ENCODE measurements at places on chromosomes 3 and 15.
A peak's percentile ranks its signal among the peaks of the same experiment; 100 is the strongest.

DNA sequence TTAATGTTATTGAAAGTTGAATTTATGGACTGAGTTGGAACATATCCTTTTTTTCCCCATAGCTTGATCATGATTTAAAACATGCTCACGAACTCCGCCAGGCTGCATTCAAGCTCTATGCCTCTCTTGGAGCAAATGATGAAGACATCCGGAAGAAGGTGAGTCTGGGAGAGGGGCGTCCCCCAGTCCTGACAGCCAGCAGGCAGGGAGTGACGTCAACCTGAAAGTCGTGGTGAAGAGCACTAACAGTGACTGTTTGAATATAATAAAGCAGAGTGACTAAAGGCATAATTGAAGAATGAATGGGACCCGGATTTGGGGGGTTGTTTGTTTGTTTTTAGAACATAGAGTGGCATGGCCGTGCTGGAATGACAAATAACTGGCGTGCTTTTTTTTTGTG is 57.9 kb downstream of the ARMC8 start:
- no peak overlapping the region for H3K4me3 ChIP-seq
- no peaks in the 10 kb centered on the region for H3K27me3 ChIP-seq
- no peak for DNase-seq
- H3K36me3 ChIP-seq: peaks cover 15% of the 10 kb centered on the region
- H3K27ac ChIP-seq: no peak overlapping the region
- no peaks in the 10 kb centered on the region for H3K4me1 ChIP-seq

DNA sequence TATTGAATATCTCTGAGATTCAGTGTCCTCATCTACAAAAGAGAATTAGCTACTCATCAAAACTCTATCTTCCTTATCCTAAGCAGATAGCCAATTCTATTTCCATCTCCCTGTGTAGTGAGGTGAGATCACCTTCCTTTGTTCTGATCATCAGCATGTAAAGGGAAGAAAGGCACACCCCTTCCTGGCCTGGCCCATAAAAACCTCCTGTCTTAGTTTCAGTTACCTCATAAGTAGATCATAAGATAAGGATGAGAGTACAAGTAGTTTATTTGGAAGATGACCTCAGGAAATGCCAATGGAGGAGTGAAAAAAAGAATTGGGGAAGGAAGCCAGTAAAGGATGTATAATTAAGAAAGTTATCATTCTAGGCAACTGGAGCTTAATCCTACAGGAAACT is 114.5 kb upstream of the GADL1 start:
- H3K4me3 ChIP-seq: no peak overlapping the region
- DNase-seq: no peak
- no peaks in the 10 kb centered on the region for H3K4me1 ChIP-seq
- H3K27ac ChIP-seq: no peak overlapping the region

DNA sequence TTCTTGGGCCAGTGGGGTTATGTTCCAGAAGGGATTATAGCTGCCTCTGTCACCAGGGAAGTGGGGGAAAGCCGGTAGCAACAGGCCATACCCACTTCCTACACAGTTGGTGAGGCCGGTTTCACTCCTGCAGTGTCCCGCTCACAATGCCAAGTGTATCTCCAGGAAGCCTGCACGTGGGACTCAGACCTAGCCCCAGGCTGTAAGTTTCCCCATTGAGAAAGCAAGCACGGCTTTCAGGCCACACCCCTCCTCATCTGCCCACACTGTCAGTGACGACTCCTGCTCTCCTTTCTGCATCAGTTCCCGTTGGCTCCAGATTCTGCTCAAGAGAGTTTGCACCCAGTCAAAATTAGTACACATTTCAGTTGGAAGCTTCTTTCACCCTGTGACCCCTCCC is 51.6 kb upstream of the CPOX start:
- H3K36me3 ChIP-seq: no peaks in the 10 kb centered on the region
- H3K4me3 ChIP-seq: no peak overlapping the region
- H3K27ac ChIP-seq: no peak overlapping the region

- DNase-seq: no peak
- no peaks in the 10 kb centered on the region for H3K27me3 ChIP-seq
- H3K27ac ChIP-seq: no peak overlapping the region
- H3K4me1 ChIP-seq: no peaks in the 10 kb centered on the region
Measured at GRCh38 chr3:114327665-114328064, 33.8 kb downstream of the TIGIT start.

- no peak overlapping the region for H3K4me3 ChIP-seq
- H3K27ac ChIP-seq: no peak overlapping the region
- H3K27me3 ChIP-seq: no peaks in the 10 kb centered on the region
- H3K36me3 ChIP-seq: no peaks in the 10 kb centered on the region
- no peaks in the 10 kb centered on the region for H3K4me1 ChIP-seq
Measured at GRCh38 chr3:177466074-177466473, 268.8 kb upstream of the TBL1XR1 start.

DNA sequence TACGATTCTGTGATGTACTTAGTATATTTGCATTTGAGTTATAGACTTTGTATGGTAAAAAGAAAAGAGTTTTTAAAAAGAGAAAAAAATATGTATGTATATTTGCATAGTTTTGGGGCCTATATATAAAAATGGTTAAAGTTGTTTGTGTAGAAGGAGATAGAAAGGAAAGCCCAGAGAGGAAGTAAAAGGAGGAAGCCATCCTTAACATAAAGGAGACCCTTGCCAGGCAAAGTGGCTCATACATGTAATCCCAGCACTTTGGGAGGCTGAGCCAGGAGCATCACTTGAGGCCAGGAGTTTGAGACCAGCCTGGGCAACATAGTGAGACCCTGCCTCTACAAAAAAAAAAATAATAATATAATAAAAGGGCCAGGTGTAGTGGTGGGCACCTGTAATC is 8.4 kb downstream of the SNAP23 start:
- peaks cover 4% of the 10 kb centered on the region for H3K4me1 ChIP-seq
- no peak overlapping the region for H3K4me3 ChIP-seq
- H3K36me3 ChIP-seq: peaks cover 5% of the 10 kb centered on the region
- H3K27ac ChIP-seq: no peak overlapping the region

- H3K36me3 ChIP-seq: no peaks in the 10 kb centered on the region
- H3K4me3 ChIP-seq: no peak overlapping the region
- DNase-seq: no peak
Measured at GRCh38 chr15:100521907-100522306, 6.8 kb downstream of the CERS3 start.

GRCh38 chr3:96813134-96813819 is 1.1 kb upstream of the EPHA6 start:
- no peaks in the 10 kb centered on the region for H3K36me3 ChIP-seq
- no peak overlapping the region for H3K27ac ChIP-seq
- H3K4me1 ChIP-seq: no peaks in the 10 kb centered on the region
- H3K27me3 ChIP-seq: peaks cover 9% of the 10 kb centered on the region
- peak; percentile 90 for DNase-seq

GRCh38 chr3:122880624-122881023 is 85.8 kb downstream of the SLC49A4 start:
- H3K36me3 ChIP-seq: no peaks in the 10 kb centered on the region
- H3K4me1 ChIP-seq: no peaks in the 10 kb centered on the region
- no peak overlapping the region for H3K4me3 ChIP-seq

GRCh38 chr3:123870033-123870432 is 14.1 kb downstream of the MYLK start:
- H3K27me3 ChIP-seq: no peaks in the 10 kb centered on the region
- DNase-seq: no peak
- H3K27ac ChIP-seq: no peak overlapping the region
- H3K36me3 ChIP-seq: no peaks in the 10 kb centered on the region
- no peak overlapping the region for H3K4me3 ChIP-seq

- H3K4me3 ChIP-seq: no peak overlapping the region
- no peaks in the 10 kb centered on the region for H3K27me3 ChIP-seq
- H3K4me1 ChIP-seq: no peaks in the 10 kb centered on the region
Measured at GRCh38 chr3:25335356-25335755, 92.7 kb upstream of the RARB start.

GRCh38 chr15:64131547-64131946 is 20.0 kb upstream of the SNX22 start:
- no peak overlapping the region for H3K27ac ChIP-seq
- DNase-seq: no peak

DNA sequence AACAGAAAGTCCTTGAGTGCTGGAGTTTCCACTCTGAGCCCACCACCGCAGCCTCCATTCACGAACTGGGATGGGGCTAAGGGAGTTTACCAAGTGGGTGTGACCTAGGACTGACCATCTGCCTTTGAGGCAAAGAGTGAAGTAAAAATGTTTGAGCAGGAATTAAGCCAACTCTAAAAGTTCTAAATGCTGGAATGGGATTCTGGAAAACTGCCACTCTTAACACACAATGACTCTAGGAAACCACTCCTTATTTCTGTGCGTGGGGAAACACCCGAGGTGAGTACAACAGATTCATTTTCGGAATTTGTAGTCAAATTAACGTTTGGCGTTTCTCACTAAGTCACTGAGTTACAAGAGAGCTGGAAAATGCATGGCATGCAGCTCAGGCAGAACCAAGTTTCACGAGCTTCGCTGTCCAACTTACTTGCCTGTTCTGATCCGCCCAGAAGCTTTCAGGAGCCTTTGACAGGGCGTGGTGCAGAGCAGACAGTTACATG is 31.6 kb downstream of the ISL2 start:
- no peak overlapping the region for H3K4me3 ChIP-seq
- DNase-seq: no peak
- no peaks in the 10 kb centered on the region for H3K4me1 ChIP-seq
- no peaks in the 10 kb centered on the region for H3K36me3 ChIP-seq
- H3K27ac ChIP-seq: no peak overlapping the region

GRCh38 chr3:159280386-159281191 is 478.7 kb downstream of the MFSD1 start:
- no peaks in the 10 kb centered on the region for H3K27me3 ChIP-seq
- no peak overlapping the region for H3K27ac ChIP-seq
- H3K4me3 ChIP-seq: no peak overlapping the region
- H3K36me3 ChIP-seq: no peaks in the 10 kb centered on the region
- H3K4me1 ChIP-seq: no peaks in the 10 kb centered on the region

DNA sequence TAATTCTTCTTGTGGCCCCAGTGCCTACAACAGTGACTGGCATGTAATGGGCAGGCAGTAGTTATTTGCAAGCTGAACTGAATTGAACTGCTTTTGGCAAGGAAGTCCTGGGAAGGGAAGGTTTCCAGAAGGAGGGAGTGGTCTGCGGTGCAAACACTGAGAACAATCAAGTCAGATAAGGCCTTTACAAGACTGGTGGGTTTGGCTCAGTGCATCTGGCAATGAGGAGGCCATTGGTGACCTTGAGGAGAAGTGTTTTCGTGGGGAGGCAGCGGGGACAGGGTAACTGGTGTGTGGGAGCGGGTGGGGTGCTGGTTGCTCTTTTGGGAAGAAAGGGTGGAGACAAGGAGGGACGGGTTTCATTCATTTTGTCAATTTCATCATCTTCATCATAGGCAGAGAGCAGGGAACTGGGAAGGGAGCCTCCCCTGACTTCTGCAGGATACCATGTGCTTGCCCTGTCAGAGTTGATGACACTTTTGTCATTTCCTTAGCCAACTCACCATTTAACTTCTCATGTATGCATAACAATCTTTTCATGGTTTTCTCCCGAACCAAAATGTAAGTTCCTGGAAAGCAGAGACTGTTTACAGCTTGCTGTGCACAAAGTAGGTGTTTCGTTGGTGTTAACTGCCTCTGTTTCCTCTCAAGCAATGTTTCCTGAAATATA is 8.4 kb upstream of the EHD4 start:
- no peaks in the 10 kb centered on the region for H3K36me3 ChIP-seq
- no peak overlapping the region for H3K27ac ChIP-seq
- H3K27me3 ChIP-seq: no peaks in the 10 kb centered on the region
- DNase-seq: no peak
- H3K4me3 ChIP-seq: no peak overlapping the region

GRCh38 chr15:59420986-59421618 is 16.9 kb upstream of the FAM81A start:
- H3K27me3 ChIP-seq: no peaks in the 10 kb centered on the region
- H3K36me3 ChIP-seq: no peaks in the 10 kb centered on the region

- no peaks in the 10 kb centered on the region for H3K27me3 ChIP-seq
- H3K36me3 ChIP-seq: no peaks in the 10 kb centered on the region
- DNase-seq: no peak
Measured at GRCh38 chr3:159832024-159832423, 156.6 kb upstream of the IL12A start.

GRCh38 chr3:127990461-127990860 is 61.8 kb upstream of the SEC61A1 start:
- no peaks in the 10 kb centered on the region for H3K27me3 ChIP-seq
- no peak overlapping the region for H3K4me3 ChIP-seq
- no peak overlapping the region for H3K27ac ChIP-seq
- DNase-seq: no peak
- H3K4me1 ChIP-seq: no peaks in the 10 kb centered on the region

- no peak overlapping the region for H3K27ac ChIP-seq
- no peak overlapping the region for H3K4me3 ChIP-seq
- H3K4me1 ChIP-seq: no peaks in the 10 kb centered on the region
- no peaks in the 10 kb centered on the region for H3K27me3 ChIP-seq
- H3K36me3 ChIP-seq: peaks cover 19% of the 10 kb centered on the region
- DNase-seq: no peak
Measured at GRCh38 chr3:123660141-123660675, 75.4 kb upstream of the HACD2 start.

DNA sequence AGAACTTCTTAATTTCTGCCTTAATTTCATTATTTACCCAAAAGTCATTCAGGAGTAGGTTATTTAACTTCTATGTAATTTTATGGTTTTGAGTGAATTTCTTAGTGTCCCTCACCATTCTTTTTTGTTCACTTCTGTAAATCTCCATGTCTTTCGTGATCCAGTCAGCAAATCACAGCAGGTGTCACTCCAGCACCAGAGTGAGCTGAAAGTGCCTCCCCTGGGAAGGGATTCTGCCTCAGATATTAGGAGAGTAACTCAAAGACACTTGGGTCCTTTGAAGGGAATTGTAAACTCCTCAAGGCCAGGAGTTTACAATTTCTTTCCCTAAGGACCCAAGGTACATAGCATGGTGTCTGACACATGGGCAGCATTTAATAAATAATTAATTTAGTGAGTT is 207.6 kb upstream of the AZI2 start:
- H3K36me3 ChIP-seq: 0 out of 2 replicates have a peak, but pooled peaks cover 4% of the 10 kb centered on the region
- H3K4me3 ChIP-seq: no peak overlapping the region
- no peaks in the 10 kb centered on the region for H3K27me3 ChIP-seq
- H3K4me1 ChIP-seq: no peaks in the 10 kb centered on the region
- H3K27ac ChIP-seq: no peak overlapping the region
- DNase-seq: no peak

- H3K4me3 ChIP-seq: no peak overlapping the region
- peak; percentile 67 for DNase-seq
- no peak overlapping the region for H3K27ac ChIP-seq
- no peaks in the 10 kb centered on the region for H3K36me3 ChIP-seq
- peaks cover 20% of the 10 kb centered on the region for H3K27me3 ChIP-seq
- H3K4me1 ChIP-seq: no peaks in the 10 kb centered on the region
Measured at GRCh38 chr3:38646630-38647029, 2.9 kb downstream of the SCN5A start.

GRCh38 chr3:110296885-110297284 is 774.7 kb upstream of the NECTIN3 start:
- H3K27me3 ChIP-seq: no peaks in the 10 kb centered on the region
- no peak overlapping the region for H3K4me3 ChIP-seq
- peaks cover 29% of the 10 kb centered on the region for H3K36me3 ChIP-seq

GRCh38 chr3:30435861-30436331 is 170.5 kb upstream of the TGFBR2 start:
- no peaks in the 10 kb centered on the region for H3K27me3 ChIP-seq
- H3K4me1 ChIP-seq: peaks cover 7% of the 10 kb centered on the region
- H3K36me3 ChIP-seq: no peaks in the 10 kb centered on the region
- no peak overlapping the region for H3K27ac ChIP-seq
